ENCODE measurements at places on chromosomes 6 and 20.

DNA sequence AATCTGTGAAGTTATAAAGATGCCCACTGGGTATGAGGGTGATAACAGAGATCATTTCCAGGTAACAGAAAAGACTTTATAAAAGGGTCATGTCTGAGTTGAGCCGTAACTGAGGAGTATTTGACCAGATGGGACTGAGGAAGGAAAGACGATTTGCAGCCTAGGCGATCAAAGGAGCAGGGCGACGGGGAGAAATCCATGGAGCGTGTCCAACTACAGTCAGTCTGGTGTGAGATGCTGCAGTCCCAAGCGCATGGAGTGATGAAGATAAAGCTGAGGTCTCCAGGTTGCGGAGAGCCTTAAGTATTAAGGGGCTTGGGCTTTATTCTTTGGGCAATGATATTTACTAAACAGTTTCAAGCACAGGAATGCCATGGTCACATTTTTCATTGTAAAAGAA, 166.7 kb downstream of the PRKN start:
- no peak for DNase-seq

GRCh38 chr20:36891211-36891610, 15.3 kb downstream of the TLDC2 start:
- no peak for DNase-seq

DNA sequence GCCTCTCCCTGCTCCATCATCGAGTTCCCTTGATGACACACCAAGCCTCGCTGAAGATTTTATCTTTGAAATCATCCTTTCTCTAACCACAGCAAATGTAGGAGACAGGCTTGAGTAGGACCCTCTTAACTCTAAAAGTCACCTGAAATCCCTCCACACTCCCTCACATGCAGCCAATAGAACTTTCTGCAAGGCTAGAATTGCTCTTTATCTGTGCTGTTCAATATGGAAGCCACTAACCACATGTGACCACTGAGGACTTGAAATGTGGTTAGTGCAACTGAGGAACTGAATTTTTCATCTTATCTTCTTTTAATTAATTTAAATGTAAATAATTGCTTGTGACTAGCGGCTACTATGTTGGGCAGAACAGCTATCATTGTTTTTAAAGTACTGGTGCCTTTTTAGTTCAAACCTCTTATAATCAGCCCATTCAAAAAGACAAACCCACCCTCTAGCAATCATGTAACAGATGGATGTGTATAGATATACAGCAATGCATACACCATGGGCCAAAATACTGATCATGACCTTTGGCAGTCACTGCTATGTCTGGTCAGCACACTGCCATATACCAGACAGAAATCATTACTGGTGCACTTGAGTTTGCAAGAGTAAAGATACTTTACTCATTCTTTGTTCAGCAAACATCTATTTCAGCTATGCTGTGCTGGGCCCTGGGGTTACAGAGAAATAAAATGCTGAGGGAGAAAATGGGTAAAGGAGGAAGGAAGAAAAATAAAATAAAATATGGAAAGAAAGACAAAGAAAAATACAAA, 50.0 kb downstream of the GFOD1 start:
- no peak for DNase-seq

GRCh38 chr20:517221-517620, 26.4 kb downstream of the CSNK2A1 start:
- DNase-seq: no peak

GRCh38 chr20:48034751-48035150, 249.5 kb upstream of the SULF2 start:
- no peak for DNase-seq

GRCh38 chr6:27297857-27298730, 14.0 kb downstream of the POM121L2 start:
- no peak for DNase-seq

Measured in activated T-helper 2 cell treated with anti-CD3 and anti-CD28 coated beads, Interferon-gamma antibody, Interleukin-2, Interleukin-4, amounts not matched to agents 10 μg/mL and 5 μg/mL and 100 μg/mL, durations not matched to agents 14 hours and 24 hours and 36 hours (primary cell).